ENCODE measurements at places on chromosomes 16 and 17. TPM values are rescaled to one million over a fixed set of nuclear protein-coding genes. Genes with fewer than 3 reads are reported as not detected.

AANAT gene
- not detected for total RNA-seq

CES1 gene
- total RNA-seq: 2.0 TPM

FOXN1 gene
- 14.8 TPM for total RNA-seq

BCKDK gene
- 21.5 TPM for total RNA-seq

PERCC1 gene
- total RNA-seq: not detected

PABPN1L gene
- total RNA-seq: not detected

KRT20 gene
- 0.20 TPM for total RNA-seq

All from esophagus mucosa (tissue), 1 donor.